ENCODE measurements at places on chromosomes 7 and 10.
A peak's percentile ranks its signal among the peaks of the same experiment; 100 is the strongest.

- DNase-seq, result peak; percentile 94
Measured at GRCh38 chr10:30820261-30820991, 190.9 kb upstream of the LYZL2 start.

GRCh38 chr7:94179466-94179865 lies 175.3 kb upstream of the BET1 start:
- DNase-seq, result no peak

GRCh38 chr10:96410296-96410695 lies 51.5 kb upstream of the OPALIN start:
- no peak for DNase-seq

GRCh38 chr7:3204526-3204925 lies 96.5 kb upstream of the SDK1 start:
- DNase-seq, result no peak

- DNase-seq, result no peak
Measured at GRCh38 chr10:120394446-120394845, 62.6 kb upstream of the PLPP4 start.

- DNase-seq, result peak; percentile 47
Measured at GRCh38 chr7:43077732-43078391, 34.6 kb upstream of the HECW1 start.
